ENCODE measurements at places on chromosomes 4 and X. TPM values are rescaled to one million over a fixed set of nuclear protein-coding genes. Genes with fewer than 3 reads are reported as not detected.

DNA sequence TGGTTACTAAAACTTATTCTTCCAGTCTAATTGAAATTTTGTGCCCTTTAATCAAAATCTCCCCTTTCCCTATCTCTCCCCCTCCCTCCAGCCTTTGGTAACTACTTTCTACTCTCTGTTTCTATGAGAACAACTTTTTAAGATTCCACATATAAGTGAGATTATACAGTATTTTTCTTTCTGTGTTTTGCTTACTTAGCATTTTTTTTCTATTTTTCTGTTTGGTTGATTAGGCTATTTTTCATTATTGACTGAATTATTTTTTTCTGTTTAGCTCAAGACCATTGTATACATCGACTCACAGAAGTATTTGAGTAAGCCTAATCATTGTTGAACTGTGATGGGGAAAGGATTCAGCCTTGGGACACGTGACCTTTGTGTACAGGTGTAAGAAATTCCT, 116.4 kb downstream of the PHEX start:
- DNase-seq, result no peak

- DNase-seq, result no peak
Measured at GRCh38 chr4:40307627-40308497, 27.3 kb upstream of the CHRNA9 start.

- no peak for DNase-seq
Measured at GRCh38 chr4:57405359-57405758, 295.2 kb upstream of the IGFBP7 start.

DNA sequence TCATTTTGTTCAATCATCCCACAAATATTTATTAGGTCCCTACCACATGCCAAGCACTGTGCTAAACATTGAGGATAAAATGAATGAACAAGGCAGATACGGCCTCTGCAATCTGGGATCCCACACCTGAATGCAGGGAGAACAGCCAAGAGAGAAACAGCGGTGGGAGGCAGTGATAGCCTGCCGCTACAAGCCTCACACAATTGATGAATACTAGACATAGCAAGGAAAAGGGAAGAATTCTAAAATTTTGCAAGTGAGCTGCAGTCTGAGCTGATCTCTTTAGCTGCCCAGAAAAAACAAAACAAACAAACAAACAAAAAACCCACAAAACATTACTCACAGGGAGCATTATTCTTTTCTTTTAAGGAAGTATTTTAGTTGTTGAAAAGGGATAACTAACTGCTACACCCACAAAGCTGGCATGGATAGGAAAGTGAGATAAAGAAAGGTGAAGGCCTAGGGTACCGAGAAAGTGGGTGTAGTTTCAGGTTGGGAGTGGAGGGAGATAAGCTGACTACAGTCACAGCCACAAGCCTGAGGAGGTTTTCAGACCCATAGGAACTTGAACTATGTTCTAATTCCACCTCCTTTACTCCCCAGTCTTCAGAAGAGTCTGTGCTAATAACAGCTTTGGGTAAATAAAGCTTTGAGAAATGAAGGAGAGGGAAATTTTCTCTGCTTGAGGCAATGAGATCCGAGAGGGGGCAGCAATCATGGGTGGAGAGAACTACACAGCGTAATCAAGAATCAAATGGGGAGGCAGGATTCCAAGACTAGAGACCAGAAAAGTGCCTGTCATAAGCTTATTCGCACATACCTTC, 85.4 kb downstream of the SH3RF1 start:
- peak; percentile 25 for DNase-seq

DNA sequence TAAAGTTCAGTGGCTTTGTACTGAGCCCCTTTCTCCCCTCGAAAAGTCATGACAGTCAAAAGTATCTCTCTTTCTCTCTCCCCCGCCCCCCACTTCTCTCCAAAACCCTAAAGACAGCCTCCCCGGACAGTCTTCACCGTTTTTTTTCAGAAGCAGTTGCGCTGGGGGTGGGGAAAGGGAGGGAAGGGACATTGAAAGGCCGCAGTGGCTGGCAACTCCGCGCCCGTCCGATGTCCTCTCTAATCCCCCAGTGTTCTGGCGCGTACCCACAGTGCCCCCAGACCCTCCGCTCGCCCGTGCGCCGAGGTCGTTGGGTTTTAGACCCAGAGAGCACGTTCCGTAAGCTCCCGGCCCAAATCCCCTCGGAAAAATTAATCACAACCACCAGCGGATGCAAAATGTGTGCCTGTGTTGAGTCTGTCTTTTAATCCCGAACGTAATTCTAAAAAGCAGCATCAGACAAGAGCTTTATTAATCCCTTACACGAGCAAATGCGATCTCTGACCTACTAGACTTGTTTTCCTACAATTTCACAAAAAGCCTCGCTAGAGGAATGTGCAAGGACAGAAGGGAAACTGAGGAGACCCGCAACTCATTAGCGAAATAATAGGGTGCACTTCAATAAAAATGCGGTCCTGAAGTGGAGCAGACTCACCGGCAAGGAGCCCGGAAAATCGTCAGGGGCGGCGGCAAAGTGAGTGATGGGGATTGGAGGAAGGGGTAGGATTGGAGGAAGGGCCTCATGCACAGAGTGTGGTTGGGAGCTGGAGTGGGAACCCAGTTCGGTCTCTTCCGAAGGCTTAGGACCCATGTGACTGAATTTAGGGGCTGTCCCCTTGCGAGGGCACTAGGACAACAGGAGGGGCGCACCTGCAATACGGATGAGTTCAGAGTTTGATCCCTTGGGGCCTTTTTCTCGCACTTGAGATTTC, 12.2 kb upstream of the PRDM8 start:
- no peak for DNase-seq

DNA sequence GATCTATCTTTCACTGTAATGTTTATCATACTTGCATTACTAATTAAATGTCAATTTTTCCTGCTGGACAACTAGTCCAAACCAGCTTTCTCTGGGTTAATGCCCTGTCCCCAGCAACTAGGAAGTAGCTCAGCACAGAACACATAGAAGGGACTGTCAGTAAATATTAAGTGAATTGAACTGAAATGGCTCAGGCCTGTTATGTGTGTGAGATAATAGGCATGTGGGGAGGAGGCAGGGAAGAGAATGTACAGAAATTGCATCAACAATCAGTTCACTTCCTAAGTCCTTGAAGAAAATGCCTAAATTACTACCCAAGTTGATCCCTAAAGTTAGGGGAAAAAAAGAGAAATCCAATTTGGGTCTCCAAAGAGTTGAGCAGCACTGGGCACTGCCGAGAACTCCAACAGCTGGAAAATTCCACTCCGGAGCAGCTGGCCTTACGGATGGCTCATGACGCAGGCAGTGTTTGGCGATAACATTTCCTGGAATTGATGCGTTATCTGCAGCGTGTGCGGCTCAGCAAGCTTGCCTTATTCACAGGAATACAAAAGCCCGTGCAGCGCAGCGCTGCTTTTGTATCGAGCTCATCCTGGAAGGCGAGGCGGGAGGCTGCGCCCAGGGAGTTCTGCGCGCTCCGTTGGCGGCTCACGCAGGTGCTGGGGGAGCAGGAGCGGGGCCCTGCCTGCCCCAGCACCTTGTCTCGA, 297.3 kb upstream of the LCORL start:
- no peak for DNase-seq

The KDR gene
- total RNA-seq, result 0.09 TPM

The TEC gene
- total RNA-seq, result 5.4 TPM

The SHROOM2 gene
- 14.1 TPM for total RNA-seq

The DACH2 gene
- total RNA-seq, result not detected

The TMEM35A gene
- not detected for total RNA-seq
